Bronchial smooth muscle cell (primary cell): ENCODE measurements at places on chromosomes 12 and 14. TPM values are rescaled to one million over a fixed set of nuclear protein-coding genes. Genes with fewer than 3 reads are reported as not detected.

The CISTR gene
- total RNA-seq = not detected in 2 replicates

The KSR2 gene
- total RNA-seq = not detected in 2 replicates

The GLT1D1 gene
- total RNA-seq = under 0.01 and 0.09 TPM in 2 replicates

The PIWIL1 gene
- not detected in 2 replicates for total RNA-seq

The PMCH gene
- 0.16 TPM in 1 of 2 replicates, not detected in the other for total RNA-seq

The GMFB gene
- 84.9 and 87.8 TPM in 2 replicates for total RNA-seq

The MANSC1 gene
- 0.95 and 1.1 TPM in 2 replicates for total RNA-seq
